ENCODE measurements at places on chromosomes 7 and 10. TPM values are rescaled to one million over a fixed set of nuclear protein-coding genes. Genes with fewer than 3 reads are reported as not detected.

Gene OPN4
- total RNA-seq, result not detected

Gene HOXA9
- not detected for total RNA-seq

Gene TMEM72
- not detected for total RNA-seq

Gene FAM20C
- 0.12 TPM for total RNA-seq

Gene MEIG1
- 2.4 TPM for total RNA-seq

Gene OR6B1
- total RNA-seq, result not detected

Gene CTNNA3
- 0.25 TPM for total RNA-seq

Gene PVRIG
- 26.7 TPM for total RNA-seq

Gene CPA4
- 0.32 TPM for total RNA-seq

Gene SFMBT2
- 28.2 TPM for total RNA-seq

Gene SNX10
- total RNA-seq, result 41.8 TPM

Gene HABP2
- total RNA-seq, result not detected

Gene ACBD7
- 5.5 TPM for total RNA-seq

Gene CYP3A5
- total RNA-seq, result not detected

Gene RTKN2
- total RNA-seq, result 18.7 TPM

Gene ALOX5
- 4.0 TPM for total RNA-seq

Gene RPEL1
- 0.12 TPM for total RNA-seq

Gene PDGFA
- 10.0 TPM for total RNA-seq

All from activated T-cell treated with anti-CD3 and anti-CD28 coated beads, Interleukin-2, amount 50 U/mL, for 72 hours (primary cell).